Foreskin fibroblast (primary cell): ENCODE measurements at places on chromosomes 2 and 18.

GRCh38 chr2:95024960-95025405 is 525 bp upstream of the MAL start:
- DNase-seq, result no peak

DNA sequence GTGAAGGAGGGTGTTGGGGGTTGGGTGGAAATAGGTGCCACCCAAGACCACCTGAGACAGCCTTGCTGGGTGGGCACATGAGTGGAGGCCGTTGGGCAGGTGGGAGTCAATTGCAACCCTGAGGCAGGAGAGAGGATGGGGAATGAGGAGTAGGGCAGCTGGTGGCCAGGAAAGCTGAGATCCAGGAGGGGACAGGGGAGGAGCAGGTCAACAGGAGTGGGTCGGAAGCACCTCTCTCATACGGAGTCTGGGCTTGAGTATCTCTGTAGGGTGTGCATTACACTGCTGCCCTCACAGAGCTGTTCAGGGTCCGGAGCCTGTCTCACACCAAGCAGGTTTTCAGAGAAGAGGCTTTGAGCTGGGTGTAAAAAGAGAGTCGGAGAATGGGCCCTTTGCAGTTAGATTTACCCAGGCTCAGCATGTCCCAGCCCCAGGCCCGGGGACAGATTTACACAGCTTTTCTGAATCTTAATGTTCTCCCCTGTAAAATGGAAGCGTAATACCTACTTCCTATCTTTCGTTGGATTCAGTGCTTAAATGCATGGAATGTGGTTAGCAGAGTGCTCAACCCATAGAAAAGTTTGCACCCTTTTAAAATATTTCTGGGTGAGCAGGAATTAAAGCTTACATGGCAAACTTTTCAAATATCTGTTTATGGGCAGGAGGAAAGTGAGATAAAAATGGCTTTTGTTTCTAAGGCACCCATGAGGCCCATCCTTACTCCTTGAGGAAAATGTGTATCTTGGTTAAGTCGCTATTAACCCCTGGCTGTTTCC is 144.0 kb upstream of the MYCN start:
- DNase-seq, result no peak

- DNase-seq, result no peak
Measured at GRCh38 chr2:148023861-148024260, 3.0 kb downstream of the MBD5 start.

DNA sequence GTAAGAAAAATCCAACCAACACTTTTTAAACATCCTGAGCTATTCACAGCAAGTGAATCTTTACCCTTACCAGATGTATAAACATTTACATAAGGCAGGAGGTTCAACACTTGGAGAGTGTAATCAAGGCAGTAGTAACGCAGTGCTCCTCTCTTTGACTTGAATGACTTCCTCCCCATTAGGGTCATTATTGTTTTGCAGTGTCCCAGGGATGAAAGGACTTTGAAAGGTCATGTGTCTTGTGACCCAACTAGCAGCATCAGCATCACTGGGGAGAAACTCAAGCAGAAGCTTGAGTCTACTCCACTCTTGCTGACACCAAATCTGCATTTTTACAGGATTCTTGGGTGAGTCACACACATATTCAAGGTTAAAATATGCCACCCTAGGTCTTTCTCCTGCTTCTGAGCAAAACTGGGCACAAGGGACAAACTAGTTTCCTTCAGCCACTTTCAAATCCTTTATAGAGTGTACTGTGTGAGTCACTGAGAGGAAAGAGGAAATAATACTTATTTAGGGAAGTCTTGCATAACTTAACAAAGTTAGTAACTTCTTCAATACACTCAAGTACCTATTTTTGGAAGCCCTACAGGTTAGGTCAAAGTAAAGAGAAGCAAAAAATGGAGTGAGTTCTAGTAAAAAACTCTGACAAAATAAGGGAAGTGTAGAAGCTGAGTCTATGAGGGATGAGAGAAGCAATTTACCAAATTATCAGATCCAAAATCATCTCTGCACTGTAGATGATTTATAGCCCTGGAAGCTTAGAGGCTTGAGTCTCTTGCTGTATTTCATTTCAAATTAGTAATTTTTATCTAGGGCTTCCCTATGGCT is 51.0 kb upstream of the EML4 start:
- DNase-seq, result peak; percentile 89
